ENCODE measurements at places on chromosomes 2 and 18. TPM values are rescaled to one million over a fixed set of nuclear protein-coding genes. Genes with fewer than 3 reads are reported as not detected.

Gene EFEMP1
- total RNA-seq, result 14.0 TPM

Gene HOXD3
- not detected for total RNA-seq

Gene LYG2
- total RNA-seq, result not detected

Gene BCS1L
- 23.7 TPM for total RNA-seq

Gene CFC1B
- total RNA-seq, result not detected

GRCh38 chr2:64311948-64312621 is 141.9 kb upstream of the LGALSL start:
- DNase-seq, result no peak

- DNase-seq, result no peak
These were observed 42.8 kb upstream of the GALR1 start for GRCh38 chr18:77206676-77207374.

DNA sequence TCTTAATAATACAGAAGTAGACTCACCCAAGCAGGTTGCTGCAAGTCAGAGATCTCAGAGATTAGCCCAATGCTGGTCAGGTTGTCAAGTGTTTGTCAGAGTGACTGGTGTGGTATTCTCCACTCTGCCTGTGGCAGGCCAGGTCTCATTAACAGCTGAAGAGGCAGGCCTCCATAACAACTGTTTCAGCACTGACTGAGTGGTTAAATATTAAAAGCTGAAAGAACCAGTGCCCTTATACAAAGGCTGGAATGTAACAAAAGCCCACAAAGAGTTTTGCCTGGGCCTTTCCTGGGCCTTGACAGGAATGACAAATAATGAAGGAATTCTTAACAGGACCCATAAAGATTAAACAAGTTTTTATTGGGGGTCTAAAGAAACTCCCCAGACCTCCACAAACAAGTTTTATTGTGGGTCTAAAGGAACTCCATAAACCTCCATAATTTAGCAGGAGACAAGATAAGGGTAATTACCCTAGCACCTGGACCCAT is 26.8 kb downstream of the SULT1C2 start:
- DNase-seq, result no peak

GRCh38 chr18:5297597-5297996 is 2.1 kb upstream of the ZBTB14 start:
- no peak for DNase-seq

DNA sequence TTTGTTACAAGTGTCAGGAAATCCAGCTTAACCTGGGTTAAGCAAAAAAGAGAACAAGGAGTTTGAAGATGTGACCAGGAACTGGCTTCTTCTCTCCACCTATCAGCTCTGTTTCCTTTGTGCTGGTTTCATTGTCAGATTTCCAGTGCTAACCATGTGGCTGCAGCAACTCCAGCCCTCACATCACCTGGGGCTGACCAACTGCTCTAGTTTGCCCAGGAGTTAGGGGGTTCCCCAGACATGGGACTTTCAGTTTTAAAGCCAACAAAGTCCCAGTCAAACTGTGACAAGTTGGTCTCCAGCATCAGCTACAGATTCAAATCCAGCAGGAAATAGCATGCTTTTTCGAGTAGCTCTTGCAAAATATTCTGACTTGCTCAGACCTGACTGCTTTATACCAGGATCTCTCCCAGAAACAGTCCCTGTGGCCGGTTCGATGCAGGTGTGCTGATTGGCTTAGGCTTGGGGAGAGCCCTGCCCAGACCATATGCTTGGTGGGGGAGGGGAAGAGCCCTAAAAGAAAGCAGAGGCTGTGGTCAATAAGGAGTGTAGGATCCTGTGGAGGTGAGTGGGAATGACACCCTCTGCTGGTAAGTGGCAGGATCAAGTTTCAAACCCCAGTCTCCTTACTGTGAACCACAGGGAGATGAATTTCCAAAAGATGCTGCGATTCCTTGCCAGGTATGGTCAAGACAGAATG is 49.5 kb downstream of the KCNE4 start:
- peak; percentile 72 for DNase-seq

DNA sequence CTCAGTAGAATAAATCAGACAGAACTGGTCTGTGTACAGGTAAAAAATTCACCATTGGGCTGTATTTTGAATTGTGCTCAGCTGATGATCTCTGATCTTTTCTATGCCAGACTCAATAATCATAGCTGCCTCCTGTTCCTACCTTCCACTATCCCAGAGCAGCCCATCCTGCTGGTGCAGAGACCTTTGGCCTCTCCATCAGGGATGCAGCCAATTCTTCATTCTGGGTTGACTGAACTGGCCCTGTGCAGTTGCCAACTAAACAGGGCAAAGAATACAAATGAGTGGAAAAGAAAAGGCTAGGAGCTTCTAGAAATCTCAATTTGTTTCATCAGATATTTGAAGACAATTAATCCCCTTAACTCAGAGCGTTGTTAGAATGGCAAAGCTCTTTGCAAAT is 1781.3 kb upstream of the CELF4 start:
- DNase-seq, result no peak

GRCh38 chr2:147636886-147637285 is 207.9 kb upstream of the ACVR2A start:
- DNase-seq, result no peak

DNA sequence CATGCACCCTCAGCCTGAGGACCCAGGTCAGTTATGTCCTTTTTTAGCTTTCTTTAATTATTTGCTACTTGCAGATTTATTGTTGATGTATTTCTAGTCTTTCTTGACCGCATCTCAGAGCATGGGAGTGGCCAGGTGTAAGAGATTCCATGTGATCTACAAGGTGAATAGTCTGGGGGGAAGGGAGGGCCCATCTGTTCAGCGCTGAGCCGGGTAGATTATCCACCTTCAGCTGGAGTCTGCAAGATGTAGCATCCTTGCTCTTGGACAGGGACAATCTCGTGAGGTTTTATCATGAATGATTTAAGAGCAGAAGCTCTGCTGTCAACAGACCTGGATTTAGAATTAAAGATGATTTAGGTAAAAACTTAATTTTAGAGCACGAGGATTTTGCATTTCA is 12.0 kb upstream of the DGKD start:
- no peak for DNase-seq

DNA sequence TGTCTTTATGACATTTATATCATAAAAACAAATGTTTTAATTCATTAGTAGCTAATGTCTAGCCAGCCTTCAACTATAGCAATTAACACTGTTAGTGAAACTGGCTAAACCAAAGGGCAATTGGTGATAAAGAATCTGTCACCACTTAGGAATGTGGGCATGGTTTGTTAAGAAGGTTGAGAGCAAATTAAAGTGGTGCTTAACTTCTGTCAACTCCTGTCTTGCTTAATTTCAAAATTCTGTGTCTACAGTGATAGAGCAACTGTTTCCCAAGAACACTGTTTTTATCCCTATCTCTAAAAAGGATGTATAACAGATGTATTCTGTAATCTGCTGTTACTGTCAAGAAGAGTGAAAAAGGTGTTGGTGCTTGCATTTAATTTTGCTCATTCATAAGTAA is 36.5 kb downstream of the CFAP36 start:
- DNase-seq, result no peak

DNA sequence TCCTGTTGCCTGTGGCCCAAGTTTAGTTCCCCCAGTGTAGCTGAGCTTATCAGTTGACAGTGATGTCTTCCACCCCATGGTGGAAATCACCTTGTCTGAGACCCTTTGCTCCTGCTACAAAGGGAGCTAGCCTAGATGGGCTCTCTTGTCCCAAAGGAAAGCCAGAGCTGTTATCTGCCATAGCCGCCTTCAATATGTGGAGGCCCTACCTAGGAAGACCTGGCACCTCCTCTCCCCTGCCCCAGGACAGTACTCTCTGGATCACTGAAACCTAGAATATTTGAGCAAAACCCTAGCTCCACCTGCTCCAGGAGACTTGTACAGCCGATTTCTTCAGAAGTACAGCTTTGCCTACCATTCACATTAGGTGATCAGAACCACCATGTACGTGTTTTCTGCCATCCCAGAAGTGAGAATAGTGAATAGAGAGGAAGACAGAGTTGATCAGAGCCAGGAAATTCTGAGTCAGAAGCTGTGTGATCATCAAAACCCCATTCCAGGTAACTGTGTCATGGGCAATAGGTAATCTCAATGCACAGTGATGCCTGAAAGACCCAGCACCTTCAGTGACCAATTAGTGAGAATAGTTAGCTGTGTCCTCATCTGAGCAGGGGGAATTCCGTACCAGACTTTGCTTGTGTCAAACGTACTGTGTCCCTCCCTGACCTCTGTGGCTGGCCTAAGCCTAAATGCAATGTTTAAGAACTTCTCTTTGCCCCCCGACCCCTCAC is 138.4 kb upstream of the ALPP start:
- no peak for DNase-seq

GRCh38 chr2:234374736-234375135 is 122.1 kb downstream of the ARL4C start:
- no peak for DNase-seq

DNA sequence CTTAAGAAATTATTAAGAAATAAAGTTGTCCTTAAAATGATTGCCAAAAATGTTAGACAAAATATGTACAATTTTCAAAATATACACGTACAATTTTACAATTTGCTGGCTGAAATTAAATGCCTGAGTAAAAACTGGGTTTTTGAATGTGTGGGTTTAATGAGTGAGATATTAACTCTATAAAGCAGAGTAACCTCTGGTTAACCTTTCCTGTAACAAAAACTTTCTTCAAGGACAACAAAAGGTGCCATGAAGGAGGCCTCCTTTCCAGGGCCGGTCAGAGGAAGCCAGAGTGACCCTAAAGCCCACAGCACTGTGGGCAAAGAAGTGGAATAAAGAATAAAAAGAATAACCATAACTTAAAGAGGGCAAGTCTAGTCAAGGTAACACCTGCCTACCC is 16.5 kb upstream of the MAL start:
- no peak for DNase-seq

DNA sequence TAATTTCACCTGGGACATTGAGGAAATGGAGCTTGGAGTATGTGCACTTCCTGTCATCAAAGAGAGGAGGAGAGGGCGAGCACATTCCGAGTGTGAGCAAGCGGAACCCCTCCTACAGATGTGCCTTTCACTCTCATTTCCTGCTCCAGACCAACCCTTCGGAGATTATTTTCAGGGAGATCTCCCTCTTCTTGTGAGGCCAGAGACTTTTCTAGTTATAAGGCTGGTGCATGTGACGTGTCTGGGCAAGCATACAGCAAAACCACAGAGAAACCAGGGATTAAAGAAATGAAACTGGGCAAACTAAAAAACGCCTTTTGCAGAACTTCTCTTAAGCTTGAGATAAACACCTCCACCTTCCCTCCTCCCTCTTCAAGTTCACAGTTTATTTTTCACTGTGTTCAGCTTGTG is 409.2 kb upstream of the TCF4 start:
- no peak for DNase-seq

DNA sequence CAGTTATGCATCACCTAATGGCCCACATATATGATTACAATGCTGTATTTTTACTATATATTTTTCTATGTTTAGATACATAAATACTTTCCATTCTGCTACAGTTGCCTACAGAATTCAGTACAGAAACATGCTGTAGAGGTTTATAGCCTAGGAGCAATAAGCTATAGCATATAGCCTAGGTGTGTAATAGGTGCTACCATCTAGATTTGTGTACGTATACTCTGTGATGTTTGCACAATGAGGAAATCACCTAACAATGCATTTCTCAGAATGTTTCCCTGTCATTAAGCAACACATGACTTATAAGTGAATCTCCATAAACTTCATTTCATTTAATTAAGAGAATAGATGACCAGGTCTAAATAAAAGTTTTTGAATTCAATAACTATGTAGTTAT is 43.5 kb downstream of the SLC38A11 start:
- no peak for DNase-seq

Data from H1 (cell line).